ENCODE measurements at places on chromosomes 13 and 19.

GRCh38 chr13:87884884-87885283, 213.7 kb downstream of the SLITRK5 start:
- no peak for DNase-seq

- DNase-seq, result no peak
Observed at GRCh38 chr19:49056101-49056901, 1.2 kb downstream of the CGB7 start.

- DNase-seq, result no peak
Observed at GRCh38 chr13:96492766-96493165, 402.9 kb downstream of the HS6ST3 start.

- no peak for DNase-seq
Observed at GRCh38 chr13:102138635-102139190, 263.1 kb downstream of the FGF14 start.

- no peak for DNase-seq
Observed at GRCh38 chr13:28373810-28374209, 121.1 kb downstream of the FLT1 start.

GRCh38 chr19:1154731-1155351, 19.2 kb downstream of the SBNO2 start:
- DNase-seq, result no peak

DNA sequence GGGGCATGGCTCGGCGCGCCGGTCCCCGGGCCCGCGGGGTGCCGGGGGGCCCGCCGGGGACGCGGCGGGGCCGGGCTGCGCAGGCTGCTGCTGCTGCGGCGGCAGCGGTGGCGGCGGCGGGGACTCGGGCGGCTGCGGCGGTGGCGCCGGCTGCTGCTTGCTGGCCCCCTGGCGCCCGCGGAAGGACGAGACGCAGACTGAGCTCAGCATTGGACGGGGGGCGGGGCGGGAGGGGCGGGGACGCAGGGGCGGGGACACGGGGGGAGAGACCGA, 368 bp downstream of the KCNC3 start:
- DNase-seq, result no peak

- no peak for DNase-seq
Observed at GRCh38 chr19:13807421-13808021, 12.3 kb downstream of the ZSWIM4 start.
